Naive B cell (primary cell): ENCODE measurements at places on chromosomes 6 and 20.
A peak's percentile ranks its signal among the peaks of the same experiment; 100 is the strongest.

- no peak overlapping the region for H3K4me3 ChIP-seq
- no peaks in the 10 kb centered on the region for H3K27me3 ChIP-seq
- peak overlapping the region; percentile 16 for H3K27ac ChIP-seq
- no peaks in the 10 kb centered on the region for H3K4me1 ChIP-seq
Measured at GRCh38 chr20:7984192-7984591, 35.4 kb downstream of the TMX4 start.

- DNase-seq = no peak
- H3K4me3 ChIP-seq = no peak overlapping the region
- peaks cover 15% of the 10 kb centered on the region for H3K4me1 ChIP-seq
- H3K27ac ChIP-seq = no peak overlapping the region
- H3K36me3 ChIP-seq = no peaks in the 10 kb centered on the region
- H3K27me3 ChIP-seq = no peaks in the 10 kb centered on the region
Measured at GRCh38 chr6:21613809-21614208, 20.3 kb downstream of the SOX4 start.

GRCh38 chr6:6438286-6438685 lies 117.8 kb upstream of the F13A1 start:
- H3K36me3 ChIP-seq = peaks cover 4% of the 10 kb centered on the region
- DNase-seq = no peak
- H3K4me1 ChIP-seq = no peaks in the 10 kb centered on the region
- H3K4me3 ChIP-seq = no peak overlapping the region
- peak overlapping the region; percentile 60 for H3K27ac ChIP-seq
- no peaks in the 10 kb centered on the region for H3K27me3 ChIP-seq

DNA sequence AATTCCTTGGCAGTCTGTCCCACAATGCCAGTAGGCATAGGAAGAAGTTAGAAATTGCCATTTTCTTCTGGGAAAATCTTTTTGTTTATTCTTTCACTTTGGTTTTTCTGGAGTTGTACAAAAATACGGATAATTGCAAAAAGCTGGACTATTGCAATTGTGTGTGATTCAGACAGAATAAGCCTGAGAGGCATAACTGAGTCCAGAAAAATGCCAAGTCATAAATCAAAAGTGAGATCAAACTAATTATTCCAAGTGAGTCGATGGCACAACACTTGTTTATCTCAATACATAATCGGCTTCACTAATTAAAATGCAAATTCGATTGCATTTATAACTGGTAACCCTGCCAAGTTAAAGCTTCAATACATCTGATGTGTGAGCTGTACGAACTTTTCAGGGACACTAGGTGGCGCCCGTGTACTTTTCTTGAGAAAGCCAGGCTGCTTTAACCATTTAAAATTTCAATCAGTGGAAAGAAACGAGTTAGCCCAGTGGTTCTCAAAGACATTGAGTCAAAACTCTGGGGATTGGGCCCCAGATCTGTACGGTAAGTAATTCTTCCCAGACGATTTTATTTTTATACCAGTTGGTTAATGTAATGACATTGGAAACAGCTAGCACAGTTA lies 102.6 kb downstream of the LAMP5 start:
- no peaks in the 10 kb centered on the region for H3K4me1 ChIP-seq
- no peak overlapping the region for H3K27ac ChIP-seq
- H3K4me3 ChIP-seq = no peak overlapping the region

- no peaks in the 10 kb centered on the region for H3K4me1 ChIP-seq
- H3K36me3 ChIP-seq = no peaks in the 10 kb centered on the region
- no peak for DNase-seq
- H3K27me3 ChIP-seq = peaks cover 26% of the 10 kb centered on the region
- no peak overlapping the region for H3K4me3 ChIP-seq
Measured at GRCh38 chr6:41645007-41645618, 6.8 kb downstream of the MDFI start.

- no peaks in the 10 kb centered on the region for H3K27me3 ChIP-seq
- H3K36me3 ChIP-seq = no peaks in the 10 kb centered on the region
- peaks cover 7% of the 10 kb centered on the region for H3K4me1 ChIP-seq
Measured at GRCh38 chr20:62355516-62355877, 11.6 kb downstream of the LAMA5 start.

DNA sequence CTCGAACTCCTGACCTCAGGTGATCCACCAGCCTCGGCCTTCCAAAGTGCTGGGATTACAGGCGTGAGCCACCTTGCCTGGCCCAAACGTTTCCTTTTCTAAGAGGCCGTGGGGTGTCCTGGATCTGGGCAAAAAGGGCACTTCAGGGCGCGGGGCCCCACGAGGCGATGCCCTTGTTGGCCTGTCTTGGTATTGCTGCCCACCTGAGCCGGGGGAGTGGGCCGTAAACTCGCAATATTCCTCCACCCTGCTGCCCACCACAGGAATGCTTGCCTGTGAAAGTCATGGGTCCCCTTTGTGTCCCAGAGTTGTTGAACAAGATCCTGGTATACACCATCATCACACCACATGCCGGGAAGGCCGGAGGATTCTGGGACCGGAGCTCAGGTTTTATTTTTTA lies 49.0 kb downstream of the SSR1 start:
- no peak overlapping the region for H3K4me3 ChIP-seq
- peaks cover 12% of the 10 kb centered on the region for H3K36me3 ChIP-seq
- H3K4me1 ChIP-seq = peaks cover 20% of the 10 kb centered on the region
- H3K27ac ChIP-seq = no peak overlapping the region
- no peak for DNase-seq
- H3K27me3 ChIP-seq = peaks cover 25% of the 10 kb centered on the region
